ENCODE measurements at places on chromosomes 6 and 20. TPM values are rescaled to one million over a fixed set of nuclear protein-coding genes. Genes with fewer than 3 reads are reported as not detected.

GRCh38 chr6:31733734-31734133 is 2.6 kb downstream of the CLIC1 start:
- no peaks in the 10 kb centered on the region for H3K27me3 ChIP-seq
- H3K4me1 ChIP-seq, result peaks cover 46% of the 10 kb centered on the region
- H3K4me3 ChIP-seq, result no peak overlapping the region
- H3K36me3 ChIP-seq, result no peaks in the 10 kb centered on the region
- no peak for DNase-seq

GRCh38 chr6:11961923-11962322 is 50.2 kb upstream of the HIVEP1 start:
- H3K27me3 ChIP-seq, result no peaks in the 10 kb centered on the region
- no peak overlapping the region for H3K4me3 ChIP-seq
- DNase-seq, result no peak

Gene COL11A2
- 8.0 TPM for total RNA-seq

Gene HS3ST5
- not detected for total RNA-seq

GRCh38 chr20:4663044-4663443 is 58.7 kb upstream of the PRND start:
- H3K4me1 ChIP-seq, result peaks cover 25% of the 10 kb centered on the region
- H3K27ac ChIP-seq, result no peak overlapping the region
- no peaks in the 10 kb centered on the region for H3K36me3 ChIP-seq
- DNase-seq, result no peak
- H3K4me3 ChIP-seq, result no peak overlapping the region

DNA sequence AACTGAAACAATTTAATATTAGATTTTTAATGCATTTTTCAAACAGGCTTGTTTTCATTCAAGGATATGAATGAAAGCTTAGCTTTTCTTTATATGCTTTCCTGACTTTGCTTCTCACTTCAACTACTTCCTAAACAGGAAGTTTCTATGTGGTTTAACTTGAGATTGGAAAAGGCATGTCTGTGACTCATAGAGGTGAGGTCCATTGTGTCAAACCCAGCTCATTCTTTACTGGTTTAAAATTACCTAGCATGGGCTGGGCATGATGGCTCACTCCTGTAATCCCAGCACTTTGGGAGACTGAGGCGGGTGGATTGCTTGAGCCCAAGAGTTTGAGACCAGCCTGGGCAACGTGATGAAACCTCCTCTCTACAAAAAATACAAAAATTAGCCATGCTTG is 34.4 kb downstream of the EFHC1 start:
- no peaks in the 10 kb centered on the region for H3K27me3 ChIP-seq
- H3K36me3 ChIP-seq, result peaks cover 35% of the 10 kb centered on the region
- no peak for DNase-seq

GRCh38 chr20:62818592-62819493 is 2.0 kb downstream of the COL9A3 start:
- H3K27me3 ChIP-seq, result peaks cover 30% of the 10 kb centered on the region
- no peak for DNase-seq
- H3K4me3 ChIP-seq, result peak overlapping the region; percentile 10
- no peak overlapping the region for H3K27ac ChIP-seq
- H3K4me1 ChIP-seq, result peaks cover 17% of the 10 kb centered on the region

DNA sequence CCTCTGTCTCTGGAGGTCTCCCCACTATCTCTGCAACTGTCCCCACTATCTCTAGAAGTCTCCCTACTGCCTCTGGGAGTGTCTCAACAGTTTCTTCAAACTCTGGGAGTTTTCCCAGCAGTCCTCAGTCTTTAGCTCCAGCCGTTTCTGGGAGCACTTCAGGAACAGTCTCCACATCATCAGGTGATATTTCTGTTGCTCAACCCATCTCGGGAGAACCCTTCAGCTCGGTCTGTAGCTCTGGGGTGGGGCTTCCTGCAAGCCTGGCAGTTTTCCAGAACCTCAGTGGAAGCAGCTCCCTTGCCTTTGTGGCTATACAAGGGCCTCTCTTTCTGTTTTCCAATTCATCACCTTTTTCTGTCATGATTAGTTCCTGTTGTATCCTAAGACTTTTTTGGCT is 3.0 kb upstream of the SFTA2 start:
- no peaks in the 10 kb centered on the region for H3K36me3 ChIP-seq
- no peak overlapping the region for H3K27ac ChIP-seq
- DNase-seq, result no peak

- DNase-seq, result no peak
- H3K4me1 ChIP-seq, result no peaks in the 10 kb centered on the region
- no peaks in the 10 kb centered on the region for H3K36me3 ChIP-seq
Measured at GRCh38 chr6:131510094-131510493, 62.9 kb upstream of the ARG1 start.

- no peaks in the 10 kb centered on the region for H3K27me3 ChIP-seq
- no peaks in the 10 kb centered on the region for H3K4me1 ChIP-seq
- H3K4me3 ChIP-seq, result no peak overlapping the region
- no peaks in the 10 kb centered on the region for H3K36me3 ChIP-seq
Measured at GRCh38 chr20:9241232-9241692, 172.4 kb downstream of the PLCB4 start.

GRCh38 chr20:4167261-4168021 is 152.1 kb upstream of the RNF24 start:
- DNase-seq, result no peak
- no peak overlapping the region for H3K27ac ChIP-seq
- H3K36me3 ChIP-seq, result no peaks in the 10 kb centered on the region

Gene UST
- 1.1 TPM for total RNA-seq

Gene FOXS1
- total RNA-seq, result not detected

DNA sequence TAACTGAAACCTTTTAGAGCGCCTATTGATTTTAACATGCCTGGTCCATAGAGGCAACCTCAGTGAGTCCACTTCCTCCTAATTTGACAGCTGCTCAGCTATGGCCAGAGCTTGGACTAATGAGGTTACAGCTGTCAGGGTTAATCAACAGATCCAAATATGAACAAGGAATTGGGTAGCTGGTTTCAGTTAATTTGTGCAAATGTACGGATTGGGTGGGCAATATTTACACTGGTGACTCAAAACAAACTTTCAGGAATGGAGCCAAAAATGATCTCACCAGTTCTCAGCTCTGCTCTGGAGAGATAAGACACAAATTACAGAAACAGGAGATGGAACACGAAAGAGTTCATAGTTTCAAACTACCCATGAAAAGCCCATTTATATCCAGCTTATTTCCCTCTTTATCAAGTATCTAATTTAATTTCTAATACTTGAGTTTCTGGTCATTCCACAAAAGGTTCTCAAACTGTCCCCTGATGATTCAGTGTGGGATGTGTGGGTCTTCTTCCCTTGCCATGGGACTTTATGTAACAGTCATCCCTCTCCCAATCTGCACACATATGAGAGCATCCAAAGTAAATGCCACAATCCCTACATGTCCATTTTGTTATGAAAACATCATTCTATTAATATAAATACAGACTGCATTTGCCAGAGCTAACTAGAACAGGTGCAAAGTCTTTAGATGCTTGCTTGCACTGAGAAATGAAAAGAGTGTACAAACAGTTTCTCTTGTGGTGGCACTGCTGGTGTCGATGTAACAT is 149.9 kb downstream of the RPS12 start:
- peaks cover 25% of the 10 kb centered on the region for H3K27me3 ChIP-seq
- DNase-seq, result no peak
- H3K36me3 ChIP-seq, result no peaks in the 10 kb centered on the region
- no peaks in the 10 kb centered on the region for H3K4me1 ChIP-seq
- no peak overlapping the region for H3K27ac ChIP-seq

DNA sequence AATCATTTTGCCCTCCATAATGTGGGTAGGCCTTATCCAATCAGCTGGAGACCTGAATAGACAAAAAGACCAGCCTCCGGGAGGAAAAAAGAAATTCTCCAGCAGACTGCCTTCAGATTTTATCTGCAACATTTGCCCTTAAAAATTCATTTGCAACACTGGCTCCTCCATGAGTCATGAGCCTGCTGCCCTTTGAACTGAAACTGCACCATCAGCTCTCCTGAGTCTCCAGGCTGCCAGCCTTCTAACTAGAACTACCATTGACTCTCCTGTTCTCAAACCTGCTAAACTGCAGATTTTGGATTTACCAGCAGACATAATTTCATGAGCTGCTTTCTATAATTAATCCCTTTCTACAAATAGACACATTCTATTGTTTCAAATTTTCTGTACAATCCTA is 223.9 kb upstream of the THEMIS start:
- H3K4me3 ChIP-seq, result no peak overlapping the region
- H3K27ac ChIP-seq, result no peak overlapping the region
- DNase-seq, result no peak
- H3K36me3 ChIP-seq, result no peaks in the 10 kb centered on the region
- H3K4me1 ChIP-seq, result peaks cover 2% of the 10 kb centered on the region

Gene PDE7B
- 0.49 TPM for total RNA-seq

Gene MOXD1
- 0.22 TPM for total RNA-seq

DNA sequence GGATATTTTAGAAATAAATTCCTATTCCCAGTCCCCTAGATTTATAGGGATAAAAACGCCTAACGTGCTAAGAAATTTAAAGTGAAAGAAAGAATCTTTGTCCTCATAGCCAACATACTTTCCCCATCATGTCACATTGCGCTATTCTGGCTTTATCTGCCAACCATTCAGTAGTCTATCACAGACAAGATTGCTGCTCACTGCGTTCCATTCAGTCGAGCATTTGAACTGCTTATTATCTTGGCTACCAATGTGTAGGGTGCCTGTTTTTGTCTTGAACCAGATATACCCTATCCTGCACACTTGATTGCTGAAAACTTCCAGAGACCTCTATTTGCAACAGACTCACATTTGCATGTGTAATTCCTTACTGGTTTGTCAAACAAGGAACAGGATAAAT is 751.5 kb downstream of the EPHA7 start:
- H3K27me3 ChIP-seq, result no peaks in the 10 kb centered on the region
- no peak for DNase-seq
- H3K4me1 ChIP-seq, result no peaks in the 10 kb centered on the region
- no peak overlapping the region for H3K4me3 ChIP-seq
- no peak overlapping the region for H3K27ac ChIP-seq
- no peaks in the 10 kb centered on the region for H3K36me3 ChIP-seq

GRCh38 chr6:110714143-110714542 is 101.1 kb downstream of the CDK19 start:
- H3K4me1 ChIP-seq, result no peaks in the 10 kb centered on the region
- no peaks in the 10 kb centered on the region for H3K27me3 ChIP-seq
- H3K4me3 ChIP-seq, result no peak overlapping the region

DNA sequence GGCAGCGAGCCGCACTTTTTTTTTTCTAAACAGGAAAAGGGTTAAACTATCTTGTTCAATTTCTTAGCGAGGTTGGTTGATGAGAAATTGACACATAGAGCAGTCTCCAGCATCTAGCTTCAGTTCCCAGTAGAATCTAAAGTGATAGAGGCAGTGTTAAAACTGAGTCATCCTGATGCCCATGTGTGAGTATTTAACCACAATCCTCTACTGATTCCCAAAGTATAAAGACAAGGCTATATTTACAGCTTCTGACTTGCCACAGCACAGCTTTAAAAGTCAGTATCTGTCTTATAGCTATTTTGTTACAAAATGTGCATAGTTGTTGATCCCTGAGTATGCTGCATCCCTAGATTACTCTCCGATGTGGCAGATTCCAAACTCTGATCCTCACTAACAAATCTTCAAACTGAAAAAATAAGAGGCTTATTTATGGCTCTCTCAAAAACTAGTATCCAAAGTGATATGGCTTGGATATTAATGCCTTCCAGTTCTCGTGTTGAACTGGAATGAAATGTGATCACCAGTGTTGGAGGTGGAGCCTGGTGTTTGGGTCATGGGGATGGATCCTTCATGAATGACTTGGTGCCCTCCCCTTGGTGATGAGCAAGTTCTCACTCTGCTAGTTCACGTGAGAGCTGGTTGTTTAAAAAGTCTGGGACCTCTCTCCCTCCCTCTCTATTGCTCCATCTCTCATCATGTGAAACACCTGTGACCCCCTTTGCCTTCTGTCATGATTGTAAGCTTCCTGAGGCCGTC is 13.1 kb upstream of the POPDC3 start:
- DNase-seq, result no peak
- no peak overlapping the region for H3K27ac ChIP-seq
- H3K36me3 ChIP-seq, result no peaks in the 10 kb centered on the region

Gene THBS2
- total RNA-seq, result not detected

Gene FAM209A
- total RNA-seq, result 7.5 TPM

Gene RIPOR3
- not detected for total RNA-seq

DNA sequence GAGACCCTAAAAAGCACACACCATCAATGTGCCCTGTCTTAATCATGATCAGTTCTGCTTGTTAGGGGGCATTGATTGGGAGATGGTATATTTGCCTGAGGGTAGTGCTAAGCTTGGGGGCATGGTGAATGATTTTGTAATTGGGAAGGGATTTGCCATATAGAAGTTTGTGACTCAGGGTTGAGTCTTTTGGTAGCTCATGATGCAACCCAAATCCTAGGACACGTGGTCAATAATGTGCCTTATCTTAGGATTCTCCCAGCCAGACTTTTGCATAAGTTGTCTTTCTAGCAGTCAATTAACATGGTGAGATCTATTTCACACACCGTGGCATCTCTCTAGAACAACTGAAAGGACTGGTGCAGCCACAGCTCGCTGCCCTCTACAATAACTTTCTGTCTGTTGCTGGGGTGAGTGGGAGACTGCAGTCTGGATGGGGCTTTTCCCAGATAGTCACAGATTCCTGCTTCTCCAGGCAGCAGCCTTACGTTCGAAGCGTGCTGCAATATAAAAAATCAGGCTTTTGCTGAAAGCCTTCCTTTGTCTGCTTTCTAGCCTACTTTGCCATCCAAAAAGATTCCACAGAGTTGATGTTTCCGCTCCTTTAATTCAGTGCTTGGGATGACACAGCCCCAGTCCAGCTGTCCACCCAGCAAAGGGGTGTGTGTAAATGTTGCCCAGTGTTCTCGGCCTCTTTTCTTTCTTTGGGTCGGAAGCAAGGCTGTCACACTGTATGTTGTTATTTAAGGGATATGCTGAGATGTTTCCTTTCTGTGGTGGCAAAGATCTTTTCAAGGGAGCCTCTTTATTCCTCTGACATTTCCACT is 58.9 kb downstream of the ID4 start:
- no peaks in the 10 kb centered on the region for H3K4me1 ChIP-seq
- H3K27me3 ChIP-seq, result no peaks in the 10 kb centered on the region
- H3K27ac ChIP-seq, result no peak overlapping the region
- DNase-seq, result no peak
- H3K4me3 ChIP-seq, result no peak overlapping the region

DNA sequence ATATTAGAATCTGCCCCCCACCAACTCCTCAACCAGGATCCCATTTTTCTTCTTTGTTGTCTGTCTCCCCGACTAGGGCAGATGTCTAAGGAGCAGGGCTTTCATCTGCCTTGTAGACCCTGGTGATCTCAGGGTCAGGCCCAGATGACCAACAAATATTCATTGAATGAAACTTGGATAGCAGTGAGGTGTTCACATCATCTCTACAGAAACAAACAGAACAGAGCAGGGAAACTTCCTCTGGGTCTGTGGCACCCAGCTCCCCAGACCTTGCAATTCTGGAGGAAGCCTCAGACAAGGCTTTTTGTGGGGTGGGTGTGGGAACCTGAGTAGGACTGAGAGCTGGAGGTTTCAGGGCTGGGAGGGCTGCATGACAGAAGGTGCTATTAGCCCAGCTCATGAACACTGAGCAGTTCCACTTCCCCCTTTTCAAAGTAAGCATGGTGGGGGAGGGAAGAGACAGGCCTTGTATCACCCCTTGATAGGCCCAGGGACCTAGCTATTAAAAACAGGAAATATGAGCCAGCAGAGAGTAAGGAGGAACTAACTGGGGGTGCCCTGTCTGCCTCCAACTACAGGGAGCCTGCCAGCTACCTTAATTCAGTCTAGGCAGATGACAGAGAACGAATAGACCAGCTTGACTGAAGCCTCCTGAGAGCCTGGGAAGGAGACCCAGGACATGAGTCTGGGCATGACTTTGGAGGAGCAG is 37.3 kb upstream of the TOP1 start:
- H3K27ac ChIP-seq, result peak overlapping the region; percentile 69
- peak; percentile 37 for DNase-seq
- H3K36me3 ChIP-seq, result no peaks in the 10 kb centered on the region
- peak overlapping the region; percentile 33 for H3K4me3 ChIP-seq
- peaks cover 29% of the 10 kb centered on the region for H3K4me1 ChIP-seq

All from naive thymus-derived CD8-positive, alpha-beta T cell (primary cell).